Activated T-helper 2 cell treated with anti-CD3 and anti-CD28 coated beads, Interferon-gamma antibody, Interleukin-2, Interleukin-4, amounts not matched to agents 10 μg/mL and 5 μg/mL and 100 μg/mL, durations not matched to agents 14 hours and 24 hours and 36 hours (primary cell): ENCODE measurements at places on chromosomes 3 and 15. TPM values are rescaled to one million over a fixed set of nuclear protein-coding genes. Genes with fewer than 3 reads are reported as not detected.

The ADAMTS17 gene
- total RNA-seq, result 0.28 and 1.1 TPM in 2 replicates

GRCh38 chr15:66777054-66777453 is 75.0 kb downstream of the SMAD6 start:
- no peak for DNase-seq

DNA sequence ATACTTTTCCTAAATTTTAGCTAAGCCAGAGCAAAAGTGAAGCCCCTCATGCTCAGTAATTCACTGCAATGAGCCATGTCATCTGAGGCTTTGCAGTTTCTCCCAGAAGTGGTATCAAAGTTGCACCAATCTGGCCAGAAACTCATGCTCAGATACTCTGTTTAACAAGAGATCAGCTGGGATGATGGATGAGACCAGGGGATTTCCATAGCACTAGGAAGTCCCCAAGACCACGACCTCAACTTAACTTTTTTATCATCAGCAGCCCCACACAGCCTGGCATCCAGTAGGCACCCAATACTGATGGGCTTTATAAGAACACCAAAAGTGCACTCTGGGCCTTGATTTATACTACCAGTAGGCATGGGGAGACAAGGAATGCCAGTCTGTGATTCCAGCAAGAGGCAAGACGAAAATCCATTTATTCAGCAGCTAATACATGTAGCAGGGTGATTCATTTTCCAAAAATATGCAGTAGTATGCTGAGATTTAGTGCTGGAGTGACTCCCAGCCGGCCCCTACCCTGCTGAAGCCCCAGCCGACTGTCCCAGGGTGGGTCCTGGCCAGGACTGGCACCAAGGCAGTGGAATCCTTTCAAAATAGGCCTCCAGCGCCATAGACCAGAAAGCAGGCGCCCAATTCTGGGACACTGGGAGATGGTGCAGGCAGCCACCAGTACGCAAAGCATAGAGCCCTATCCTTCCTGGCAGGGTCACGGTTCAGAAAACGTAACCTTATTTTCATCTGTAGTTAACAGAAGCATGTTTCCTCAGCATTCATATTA is 612 bp upstream of the LDHAL6B start:
- no peak for DNase-seq

DNA sequence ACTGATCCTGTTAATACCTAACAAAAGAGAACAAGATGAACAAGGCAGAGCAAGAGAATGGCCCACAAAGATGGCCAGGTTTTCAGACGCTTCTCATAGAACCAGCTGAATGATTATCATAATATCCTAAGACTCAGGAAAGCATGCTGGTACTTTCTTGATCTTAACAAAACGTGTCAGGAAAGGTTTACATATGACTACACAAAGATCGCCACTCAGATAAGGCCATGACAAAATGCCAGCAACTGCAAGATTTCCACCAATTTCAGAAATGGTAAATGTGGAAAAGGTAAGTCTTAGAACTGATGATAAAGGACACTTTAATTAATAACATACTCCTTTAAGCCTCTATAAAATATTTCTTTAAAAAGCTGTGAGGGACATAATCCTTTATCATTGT is 108.8 kb downstream of the DLG1 start:
- no peak for DNase-seq

DNA sequence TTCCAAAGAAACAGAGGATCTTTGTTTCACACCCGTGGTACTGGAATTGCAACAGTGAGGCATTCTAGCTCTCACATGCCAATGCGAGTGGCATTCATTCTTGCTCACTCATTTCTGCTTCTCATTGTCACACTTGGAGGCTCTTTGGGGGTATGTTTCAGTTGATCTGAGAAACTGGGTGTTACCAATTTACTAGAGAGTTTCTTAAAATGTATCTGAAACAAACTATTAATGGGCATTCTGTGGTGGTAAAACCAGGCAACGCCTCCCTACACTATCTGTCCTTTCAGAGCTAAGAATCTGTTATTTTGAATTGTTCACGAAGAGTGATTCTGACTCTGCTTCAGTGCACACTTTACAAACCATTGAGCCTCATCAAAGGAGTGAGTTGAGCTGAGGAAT is 140.6 kb upstream of the BHLHE40 start:
- DNase-seq, result no peak

- no peak for DNase-seq
Measured at GRCh38 chr3:48306290-48306689, 27.2 kb downstream of the SPINK8 start.
